Astrocyte (in vitro differentiated cells and primary cell): ENCODE measurements at places on chromosomes 6 and 20. TPM values are rescaled to one million over a fixed set of nuclear protein-coding genes. Genes with fewer than 3 reads are reported as not detected.

The SLC22A1 gene
- total RNA-seq, result 2.1 and 3.2 TPM in 2 replicates

GRCh38 chr6:25202504-25202903, 76.7 kb upstream of the CARMIL1 start:
- peak; percentile 82 for DNase-seq

GRCh38 chr6:9370480-9370879, 935.1 kb upstream of the SLC35B3 start:
- no peak for DNase-seq

GRCh38 chr6:22888163-22888752, 318.9 kb downstream of the HDGFL1 start:
- peak; percentile 74 for DNase-seq

The MLN gene
- total RNA-seq, result not detected in 2 replicates

DNA sequence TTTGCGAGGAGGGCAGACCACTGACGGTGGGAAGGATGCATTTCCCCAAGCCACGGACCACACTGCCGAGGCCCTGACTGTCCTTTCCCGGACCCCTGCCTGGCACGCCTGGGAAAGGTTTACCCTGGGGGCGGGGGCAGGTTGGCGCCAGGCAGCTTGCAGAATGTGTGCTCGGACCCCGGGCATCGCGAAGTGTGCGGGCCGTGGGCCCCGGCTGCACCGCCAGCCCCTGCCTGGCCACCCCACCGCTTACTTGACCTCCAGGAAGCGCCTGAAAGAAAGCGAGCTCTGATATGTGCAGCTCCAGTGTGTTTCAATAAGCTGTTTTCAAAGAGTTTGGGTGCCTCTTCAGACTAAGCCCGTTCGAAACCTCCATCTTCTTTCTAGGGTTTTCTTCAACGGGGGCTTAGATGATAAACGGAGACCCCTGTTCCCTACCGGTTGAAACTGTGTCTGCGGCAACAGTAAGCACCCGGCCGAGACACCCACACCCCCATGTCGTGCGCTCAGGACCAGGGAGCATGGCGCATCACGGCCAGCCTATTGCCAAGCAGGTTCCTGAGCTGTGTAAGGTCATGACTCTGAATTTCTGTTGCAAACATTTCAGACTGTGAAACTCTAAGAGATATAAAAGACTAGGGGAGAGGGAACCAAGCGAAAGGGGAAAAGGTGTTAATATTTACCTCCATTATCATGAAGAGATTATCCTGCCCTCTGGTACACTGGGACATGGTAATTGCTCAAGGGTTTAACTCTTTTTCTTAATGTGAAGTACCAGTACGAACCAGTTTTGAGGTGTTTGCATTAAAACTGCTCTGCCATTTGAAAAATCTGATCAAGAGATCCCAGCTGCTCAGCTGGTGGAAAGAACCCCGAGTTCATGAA, 231.2 kb upstream of the FOXQ1 start:
- no peak for DNase-seq

The SPATA25 gene
- total RNA-seq, result 0.67 and 1.7 TPM in 2 replicates

- no peak for DNase-seq
Observed at GRCh38 chr6:45072016-45072415, 256.1 kb upstream of the RUNX2 start.

- no peak for DNase-seq
Observed at GRCh38 chr20:1438361-1438760, 28.3 kb downstream of the NSFL1C start.

The ANKRD66 gene
- total RNA-seq, result not detected in 2 replicates

DNA sequence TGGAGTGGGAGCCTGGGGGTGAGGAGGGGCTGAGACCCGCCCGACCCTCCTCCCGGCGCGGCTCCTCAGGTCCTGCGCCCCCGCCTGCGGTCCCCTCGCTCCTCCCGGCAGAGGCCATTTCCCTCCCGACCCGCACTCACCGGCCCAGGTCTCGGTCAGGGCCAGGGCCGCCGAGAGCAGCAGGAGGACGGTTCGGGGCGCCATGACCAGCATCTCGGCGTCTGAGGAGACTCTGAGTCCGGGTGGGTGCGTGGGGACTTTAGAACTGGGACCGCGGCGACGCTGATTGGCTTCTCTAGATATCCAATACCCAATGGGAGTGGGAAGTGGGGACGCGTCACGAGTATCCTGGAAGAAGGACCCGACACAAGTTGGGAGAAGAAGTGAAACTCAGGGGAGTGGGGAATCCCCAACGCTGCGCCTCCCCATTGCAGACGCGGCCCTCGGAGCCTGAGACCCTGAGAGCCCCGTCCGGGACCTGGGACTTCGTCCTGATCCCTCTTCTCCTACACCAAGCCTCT, at the start of gene HLA-B:
Gene HLA-B, minus strand, starts transcription at position 234 of the 521 bp plus-strand sequence. Its CDS starts 21 bp downstream, at position 213.
- peak; percentile 73 for DNase-seq

The COL9A3 gene
- 43.0 and 54.3 TPM in 2 replicates for total RNA-seq

DNA sequence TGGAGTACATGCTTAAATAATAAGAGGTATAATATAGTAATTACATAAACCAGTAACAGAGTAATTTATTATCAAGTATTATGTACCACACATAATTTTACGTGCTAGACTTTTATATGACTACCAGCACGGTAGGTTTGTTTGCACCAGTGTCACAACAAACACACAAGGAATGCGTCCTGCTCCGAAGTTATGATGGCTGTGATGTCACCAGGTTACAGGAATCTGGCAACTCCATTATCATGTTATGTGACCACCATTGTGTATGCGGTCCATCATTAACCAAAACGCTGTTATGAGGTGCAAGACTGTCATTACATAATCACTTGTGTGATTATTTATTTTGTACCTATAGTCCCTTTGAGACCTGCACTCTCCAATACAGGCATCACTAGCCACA, 235.2 kb upstream of the PMEPA1 start:
- DNase-seq, result no peak

The ADAM33 gene
- total RNA-seq, result 2.3 and 3.0 TPM in 2 replicates

GRCh38 chr6:26309731-26310142, 55.3 kb upstream of the BTN3A2 start:
- peak; percentile 83 for DNase-seq

The TMEM74B gene
- total RNA-seq, result 2.1 and 2.4 TPM in 2 replicates

DNA sequence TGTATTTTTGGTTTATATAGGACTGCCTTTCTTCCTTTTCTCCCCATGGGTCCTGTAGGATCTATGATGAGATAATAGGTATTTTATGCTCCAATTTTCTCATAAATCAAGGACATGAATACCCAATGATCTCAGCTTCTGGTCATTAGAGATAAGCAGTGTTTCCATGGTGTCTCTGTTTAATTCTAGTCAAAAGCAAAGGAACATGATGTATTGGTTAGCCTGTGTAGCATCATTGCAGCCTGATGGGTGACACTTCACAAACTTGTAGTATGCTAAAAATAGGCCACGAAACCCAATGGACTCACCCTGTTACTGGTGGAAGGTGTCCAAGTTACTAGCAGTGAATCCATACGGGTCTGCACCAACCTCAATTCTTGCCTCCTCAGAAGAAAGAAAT, 116.2 kb upstream of the SNX9 start:
- no peak for DNase-seq

DNA sequence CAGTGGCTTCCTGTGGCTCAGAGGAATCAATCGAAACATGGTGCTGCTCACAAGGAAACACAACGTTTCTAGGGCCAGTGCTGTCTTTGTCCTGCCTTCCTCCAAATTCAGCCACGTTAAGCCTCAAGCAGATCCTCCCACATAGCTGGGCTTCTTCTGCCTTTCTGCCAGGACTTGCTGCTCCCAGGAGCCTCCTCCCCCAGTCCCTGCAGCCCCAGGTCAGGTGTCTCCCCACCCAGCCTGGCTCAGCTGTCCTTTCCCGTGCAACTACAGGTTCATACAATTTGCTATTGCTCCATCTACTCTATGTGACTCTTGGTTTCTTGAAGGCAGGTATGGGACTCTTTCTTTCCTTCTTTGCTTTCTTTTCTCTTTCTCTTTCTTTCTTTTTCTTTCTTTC, 215.3 kb upstream of the RNF24 start:
- no peak for DNase-seq

The PPP1R14C gene
- total RNA-seq, result 3.9 and 6.6 TPM in 2 replicates

GRCh38 chr20:34643928-34644327, 33.0 kb downstream of the PIGU start:
- peak; percentile 61 for DNase-seq

- DNase-seq, result peak; percentile 74
Observed at GRCh38 chr6:134132494-134133141, 80.2 kb upstream of the SLC2A12 start.

The TRIM10 gene
- total RNA-seq, result not detected in 2 replicates

The TAGAP gene
- 0.10 and 0.11 TPM in 2 replicates for total RNA-seq

The PRKN gene
- total RNA-seq, result 1.3 and 1.5 TPM in 2 replicates

GRCh38 chr6:163943607-163944385, 529.3 kb downstream of the QKI start:
- DNase-seq, result peak; percentile 47

GRCh38 chr20:38804682-38805501, 605 bp upstream of the PPP1R16B start:
- no peak for DNase-seq

DNA sequence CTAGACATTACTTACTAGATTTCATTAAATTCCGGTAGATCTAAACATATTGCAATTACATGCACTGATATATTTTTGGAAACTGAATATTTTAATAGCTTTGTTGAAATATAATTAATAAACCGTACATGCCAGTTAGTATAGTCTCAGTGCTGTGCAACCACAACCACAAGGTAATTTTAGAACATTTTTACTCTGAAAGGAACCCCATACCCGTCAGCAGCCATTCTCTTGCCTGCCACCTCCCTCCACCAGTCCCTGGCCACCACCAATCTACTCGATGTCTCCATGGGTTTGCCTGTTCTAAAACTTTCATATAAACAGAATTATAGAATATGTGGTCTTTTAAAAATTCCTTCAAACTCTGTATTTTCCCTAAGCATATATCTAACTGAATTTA, 293.9 kb downstream of the THBS2 start:
- no peak for DNase-seq

DNA sequence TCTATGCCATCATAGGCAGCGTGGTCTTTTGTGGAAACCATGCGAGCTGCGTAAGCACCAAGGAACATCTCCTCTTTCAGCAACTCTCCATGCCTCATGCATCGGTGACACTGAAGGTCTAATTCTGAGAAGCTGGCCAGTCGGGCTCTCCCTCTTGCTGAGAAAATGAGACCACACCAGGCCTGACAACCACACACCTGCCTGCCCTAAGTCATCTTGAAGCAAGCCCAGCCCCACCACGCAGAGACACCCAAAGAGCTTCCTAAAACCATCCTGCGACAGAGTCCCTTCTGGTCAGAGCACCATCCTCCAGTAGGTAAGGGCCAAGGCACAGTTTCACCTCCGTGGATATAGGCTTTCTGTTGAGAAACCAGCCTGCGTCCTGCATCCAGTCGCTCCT, 26.6 kb downstream of the PREX1 start:
- no peak for DNase-seq

GRCh38 chr6:150099546-150099945, 30.6 kb upstream of the ULBP3 start:
- no peak for DNase-seq

DNA sequence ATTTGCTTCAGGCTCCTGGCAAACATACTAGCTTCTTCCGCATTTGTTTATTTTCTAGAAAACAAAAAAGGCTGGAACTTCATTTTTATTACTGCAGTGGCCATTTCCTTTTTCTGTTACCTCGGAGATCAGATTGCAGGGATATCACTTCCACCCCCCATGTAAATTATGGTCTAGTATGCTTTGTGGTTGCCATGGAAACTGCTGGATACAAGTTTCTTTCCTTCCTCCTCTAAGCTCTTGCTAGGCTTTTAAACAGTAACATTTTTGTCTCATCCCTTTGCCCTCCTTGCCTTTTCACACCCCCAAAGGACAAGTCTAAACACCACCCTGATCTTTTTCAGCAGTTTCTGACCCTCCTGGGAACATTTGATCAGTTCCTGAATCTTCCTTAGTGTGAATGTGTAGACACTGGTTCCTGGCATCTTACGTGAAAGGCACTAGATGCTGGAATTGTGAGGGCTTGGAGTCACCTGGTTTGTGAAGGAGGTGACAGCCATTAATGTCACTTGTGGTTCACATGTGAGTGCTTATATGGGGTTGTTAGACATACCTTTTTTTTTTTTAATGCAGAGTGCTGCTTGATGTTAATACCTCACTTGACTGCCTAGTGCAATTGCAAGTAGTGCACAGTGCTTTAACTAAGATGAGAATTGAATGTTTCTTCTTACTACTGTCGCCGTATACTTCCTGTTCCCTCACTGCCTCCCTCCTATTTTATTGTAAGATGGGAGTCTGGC, 181.6 kb downstream of the JARID2 start:
- DNase-seq, result no peak

The ATP9A gene
- 12.9 and 13.5 TPM in 2 replicates for total RNA-seq

DNA sequence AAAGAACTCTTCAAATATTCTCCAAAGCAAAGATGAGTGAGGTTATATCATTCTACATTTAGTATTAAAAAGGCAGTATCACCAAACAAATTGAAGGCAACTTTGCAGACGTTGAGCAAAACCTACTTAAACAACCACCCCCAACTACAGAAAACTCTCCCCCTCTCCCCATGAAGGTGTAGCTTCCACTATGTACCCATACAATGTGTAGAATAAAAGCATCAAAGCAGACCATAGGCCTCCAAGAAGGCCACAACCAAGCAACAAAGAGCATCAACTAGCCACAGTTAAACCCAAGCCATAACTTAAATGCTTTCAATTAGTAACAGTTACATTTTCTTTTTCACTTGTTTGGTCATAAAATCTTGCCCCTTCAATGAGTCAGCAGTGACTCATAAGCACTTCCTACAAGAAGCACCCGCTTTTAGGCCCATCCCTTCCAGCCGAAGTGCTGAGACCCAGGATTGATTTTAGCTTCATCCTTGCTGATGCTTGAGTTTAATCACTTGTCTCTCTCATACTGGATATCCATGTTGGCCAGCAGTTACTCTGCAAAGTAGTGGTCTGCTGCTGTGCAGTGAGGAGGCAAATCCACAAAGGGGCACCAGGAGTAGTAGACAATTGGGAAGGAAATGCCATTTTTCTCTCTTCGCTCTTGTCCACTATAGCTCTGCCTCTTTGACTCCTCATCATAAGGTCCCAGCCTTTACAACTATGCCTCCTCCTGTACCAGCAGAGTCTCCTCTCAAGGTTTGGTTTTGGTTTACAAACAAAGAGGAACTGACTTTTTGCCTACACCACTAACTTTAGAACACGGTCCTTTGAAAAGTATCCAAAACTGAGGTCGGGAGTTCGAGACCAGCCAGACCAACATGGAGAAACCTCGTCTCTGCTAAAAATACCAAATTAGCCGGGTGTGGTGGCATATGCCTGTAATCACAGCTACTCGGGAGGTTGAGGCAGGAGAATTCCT, 8.4 kb upstream of the NUP153 start:
- peak; percentile 95 for DNase-seq

- DNase-seq, result no peak
Observed at GRCh38 chr6:126385536-126385935, 45.6 kb downstream of the CENPW start.

- no peak for DNase-seq
Observed at GRCh38 chr6:101937108-101937507, 543.6 kb downstream of the GRIK2 start.

GRCh38 chr6:29720863-29721262, 2.4 kb upstream of the HLA-F start:
- DNase-seq, result no peak

The NDUFAF5 gene
- total RNA-seq, result 27.3 and 31.6 TPM in 2 replicates

The THBS2 gene
- total RNA-seq, result 135 and 260 TPM in 2 replicates

GRCh38 chr6:5095236-5095635, 10.1 kb downstream of the PPP1R3G start:
- peak; percentile 73 for DNase-seq

GRCh38 chr6:3926150-3926482, 76.9 kb downstream of the FAM50B start:
- no peak for DNase-seq
